ENCODE measurements at places on chromosomes 6 and 20.

GRCh38 chr6:168968228-168968627 lies 285.4 kb downstream of the THBS2 start:
- DNase-seq: peak; percentile 97

DNA sequence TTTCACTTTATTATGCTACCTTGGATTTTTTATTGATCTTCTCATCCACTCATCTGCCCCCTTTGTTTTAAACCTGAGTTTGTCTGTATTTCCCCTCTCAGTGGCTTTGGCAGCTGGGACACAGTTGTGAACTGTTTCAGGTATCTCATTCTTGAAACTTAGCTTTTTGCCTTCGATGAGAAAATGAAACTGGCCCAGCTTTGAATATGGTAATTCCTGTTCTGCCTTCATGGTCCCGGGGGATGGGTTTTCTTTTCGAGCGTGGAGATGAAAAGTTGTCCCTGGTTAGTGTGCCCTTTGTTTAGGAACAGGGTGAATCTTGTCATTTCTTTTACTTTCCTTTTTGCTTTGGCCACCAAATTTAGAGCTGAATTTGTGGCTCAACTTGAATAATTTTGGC lies 25.6 kb downstream of the DHX35 start:
- DNase-seq: no peak

GRCh38 chr6:90575267-90575666 lies 11.6 kb downstream of the MAP3K7 start:
- no peak for DNase-seq

DNA sequence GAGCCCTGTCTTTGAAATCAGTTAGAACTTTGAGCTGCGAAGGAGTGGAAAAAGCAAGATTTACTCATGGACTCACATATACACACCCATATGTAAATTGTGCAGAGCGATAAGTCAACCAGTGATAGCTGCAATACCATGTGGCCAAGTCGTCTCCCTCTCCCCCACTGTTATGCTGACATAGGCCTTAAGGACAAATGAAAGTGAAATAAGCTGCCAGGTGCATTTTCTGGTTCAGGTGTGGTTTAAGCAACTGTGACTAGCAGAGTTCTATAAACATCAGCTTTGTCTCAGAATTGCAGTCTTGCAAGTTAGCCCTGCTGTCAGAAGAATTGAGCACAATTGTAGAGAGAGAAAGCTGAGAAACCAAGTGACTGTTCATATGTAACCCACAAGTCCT lies 9.6 kb downstream of the FAM83B start:
- DNase-seq: no peak

DNA sequence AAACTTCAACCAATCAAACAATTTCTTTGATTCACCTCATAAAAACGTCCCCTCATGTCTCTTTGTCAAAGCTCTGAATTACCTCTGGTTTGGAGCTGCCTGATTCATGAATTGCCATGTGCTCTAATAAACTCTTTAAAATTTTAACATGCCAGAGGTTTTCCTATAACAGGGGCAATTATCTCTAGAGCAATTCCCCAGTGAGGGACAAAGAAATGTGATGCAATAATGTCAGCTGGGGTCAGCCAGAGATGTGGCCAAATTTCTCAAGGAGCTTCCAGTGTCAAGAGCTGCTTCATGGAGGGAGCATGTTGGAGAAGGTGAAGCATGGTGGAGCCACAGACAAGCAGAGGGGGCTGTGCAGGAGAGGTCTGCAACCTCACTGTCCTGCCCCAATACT lies 38.7 kb upstream of the RFPL4B start:
- peak; percentile 12 for DNase-seq

GRCh38 chr20:63973636-63974401 lies 4.1 kb upstream of the ZNF512B start:
- DNase-seq: peak; percentile 72

DNA sequence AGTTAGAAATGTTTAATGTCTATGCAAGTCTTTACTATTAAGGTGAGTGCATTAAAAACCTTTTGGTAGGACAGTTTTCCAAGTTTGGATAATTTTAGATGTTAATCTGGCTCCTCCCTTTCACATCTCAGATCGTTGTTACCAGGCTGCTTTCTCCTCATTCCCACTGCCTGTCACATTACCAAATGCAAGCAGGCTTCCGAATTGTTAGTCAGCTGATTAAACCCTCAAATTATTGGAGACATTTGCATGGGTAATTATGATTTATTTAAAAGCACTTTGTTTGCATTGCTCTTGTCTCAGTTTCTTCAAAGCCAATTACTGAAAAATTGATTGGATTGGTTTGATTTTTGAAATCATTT lies 816.5 kb downstream of the KIF16B start:
- no peak for DNase-seq

- DNase-seq: no peak
Observed at GRCh38 chr20:9966966-9967365, 67.8 kb upstream of the ANKEF1 start.

DNA sequence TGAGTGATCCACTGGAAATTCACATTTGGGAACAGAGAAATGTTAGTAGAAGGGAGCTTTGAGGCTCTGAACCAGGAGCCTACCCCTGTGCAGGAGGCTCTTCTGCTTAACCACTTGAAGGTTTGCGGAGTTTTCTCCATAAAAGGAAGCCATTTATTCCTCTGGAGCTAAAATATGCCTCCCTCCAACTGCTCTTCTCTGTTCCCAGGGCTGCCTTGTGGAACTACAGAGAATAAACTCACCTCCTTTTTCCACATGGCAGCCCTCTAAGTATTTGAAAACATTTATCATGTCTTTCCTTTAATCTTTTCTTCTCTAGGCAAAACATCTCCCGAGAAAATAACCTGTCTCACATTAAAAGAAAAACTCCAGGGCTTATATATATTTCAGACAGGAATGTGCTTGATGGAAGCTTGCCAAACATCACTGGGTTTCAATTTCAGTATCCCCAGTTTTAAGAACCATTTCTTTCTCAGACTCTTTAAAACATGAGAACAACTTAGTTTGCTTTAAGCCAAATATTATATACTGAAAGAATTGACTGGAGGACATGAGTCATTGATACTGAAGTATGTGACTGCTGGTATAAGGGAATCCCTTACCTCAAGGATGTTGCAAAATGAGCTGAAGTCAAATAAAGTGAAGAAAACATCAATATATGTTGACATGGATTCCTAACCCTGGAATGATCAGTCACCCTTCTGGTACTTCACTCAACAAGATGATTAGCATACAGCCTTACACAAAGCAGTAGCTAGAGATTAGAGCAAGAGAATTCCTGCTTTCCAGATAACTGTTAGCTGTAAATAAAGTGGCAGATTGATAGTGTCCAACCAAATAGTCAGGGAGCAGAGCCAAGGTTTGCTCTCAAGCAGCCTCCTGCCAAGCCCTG lies 74.0 kb downstream of the ZBTB2 start:
- DNase-seq: peak; percentile 91

- no peak for DNase-seq
Observed at GRCh38 chr20:30599990-30600389, 657.5 kb upstream of the DEFB115 start.

- no peak for DNase-seq
Observed at GRCh38 chr20:1505361-1505760, 14.1 kb upstream of the SIRPB2 start.

GRCh38 chr6:13491538-13491937 lies 4.1 kb upstream of the GFOD1 start:
- no peak for DNase-seq

DNA sequence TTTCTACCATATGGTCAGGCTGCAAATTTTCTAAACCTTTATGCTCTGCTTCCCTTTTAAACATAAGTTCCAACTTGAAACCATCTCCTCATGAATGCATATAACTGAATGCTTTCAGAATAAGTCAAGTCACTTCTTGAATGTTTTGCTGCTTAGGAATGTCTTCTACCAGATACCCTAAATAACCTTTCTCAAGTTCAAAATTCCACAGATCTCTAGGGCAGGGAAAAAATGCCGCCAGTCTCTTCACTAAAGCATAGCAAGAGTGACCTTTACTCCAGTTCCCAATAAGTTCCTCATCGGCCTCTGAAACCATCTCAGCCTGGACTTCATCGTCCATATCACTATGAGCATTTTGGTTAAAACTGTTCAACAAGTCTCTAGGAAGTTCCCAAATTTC lies 1011.2 kb upstream of the CITED2 start:
- DNase-seq: no peak

DNA sequence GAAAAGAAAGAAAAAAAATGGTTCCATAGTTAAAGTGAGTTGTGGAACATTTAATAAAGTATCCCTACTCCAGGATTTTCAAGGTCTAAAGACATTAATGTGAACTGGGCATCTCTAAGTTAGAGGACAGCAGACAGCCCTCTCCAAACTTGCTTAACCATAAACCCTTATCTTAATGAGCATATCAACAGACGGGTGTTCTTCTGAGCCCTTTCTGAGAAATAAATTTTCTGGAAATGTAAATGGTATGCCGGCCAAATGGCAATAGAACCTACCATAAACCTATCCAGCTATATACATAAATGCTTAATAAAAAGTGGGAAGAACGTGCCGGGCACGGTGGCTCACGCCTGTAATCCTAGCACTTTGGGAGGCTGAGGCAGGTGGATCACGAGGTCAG lies 12.5 kb downstream of the SLC18B1 start:
- DNase-seq: no peak

DNA sequence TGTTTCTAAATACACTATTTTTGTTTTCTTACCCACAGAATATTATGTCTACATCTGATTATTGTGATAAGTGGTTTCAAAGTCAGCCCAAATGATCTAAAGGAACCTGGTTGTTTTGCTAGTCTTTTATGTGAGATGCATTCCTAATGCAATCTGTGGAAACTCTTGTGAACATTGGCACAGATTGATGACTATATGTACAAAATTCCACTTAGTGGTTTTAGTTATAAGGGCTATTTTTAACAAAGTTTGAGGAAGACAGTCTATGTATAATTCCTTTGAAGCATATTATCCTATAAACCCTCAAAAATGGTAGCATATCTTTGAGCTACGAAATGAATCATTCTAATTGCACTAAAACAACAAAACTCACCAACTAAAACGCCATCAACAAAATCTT lies 140.9 kb downstream of the GRIK2 start:
- DNase-seq: peak; percentile 65

- DNase-seq: no peak
Observed at GRCh38 chr20:22904905-22905304, 130.2 kb upstream of the SSTR4 start.

DNA sequence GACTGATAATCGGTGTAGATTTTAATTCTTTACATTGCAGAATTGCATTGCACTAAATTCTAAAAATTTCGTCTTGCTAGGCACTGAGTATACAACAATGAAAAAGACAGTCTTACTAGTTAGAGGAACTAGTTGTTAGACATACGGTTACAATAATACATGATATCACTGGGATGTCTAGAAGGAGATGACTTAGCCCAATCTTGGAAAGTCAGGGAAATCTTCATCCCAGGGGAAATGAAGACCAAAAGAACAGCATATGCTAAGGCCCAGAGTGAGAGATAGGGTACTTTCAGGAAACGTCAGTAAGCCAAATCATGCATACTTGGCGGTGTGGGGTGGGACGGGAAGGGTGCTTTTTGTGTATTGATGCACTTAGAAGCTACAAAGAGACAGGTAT lies 901 bp downstream of the CEP57L1 start:
- peak; percentile 15 for DNase-seq

DNA sequence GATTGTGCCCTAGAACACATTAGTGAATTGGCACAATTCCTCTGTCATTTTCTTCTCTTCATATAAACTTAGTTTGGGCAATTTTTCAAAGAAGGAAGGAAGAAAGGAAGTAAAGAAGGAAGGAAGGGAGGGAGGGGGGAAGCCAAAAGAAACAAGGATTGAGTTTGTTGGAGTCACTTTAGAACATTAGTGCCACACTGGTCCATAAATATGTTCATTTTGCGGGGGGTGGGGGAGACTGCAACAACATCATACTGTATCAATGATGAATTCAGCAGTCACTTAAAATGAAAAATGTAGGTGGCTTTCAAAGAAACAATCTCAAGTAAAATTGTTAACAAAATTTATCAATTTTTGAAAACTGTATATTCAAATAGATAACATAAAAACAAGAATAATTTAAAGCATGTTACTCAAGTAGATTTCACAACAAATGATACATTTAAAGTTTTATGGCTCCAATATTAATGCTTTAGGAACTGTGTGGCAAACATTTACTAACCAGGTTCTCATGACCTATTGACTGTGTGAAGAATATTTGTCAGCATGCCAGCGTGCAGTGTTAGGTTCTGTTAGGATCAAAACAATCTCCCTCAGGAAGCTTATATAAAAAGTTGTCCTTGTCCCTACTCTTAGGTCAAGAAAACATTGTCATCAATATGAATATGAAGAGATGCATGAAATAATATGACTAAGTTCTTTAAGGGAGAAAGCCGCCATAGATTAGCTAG lies 208.1 kb upstream of the AGPAT4 start:
- DNase-seq: peak; percentile 25
